DMS 273 treated with DMSO at 0.1 percent for 48 hours (cell line): ENCODE measurements at places on chromosomes 16 and 17.

DNA sequence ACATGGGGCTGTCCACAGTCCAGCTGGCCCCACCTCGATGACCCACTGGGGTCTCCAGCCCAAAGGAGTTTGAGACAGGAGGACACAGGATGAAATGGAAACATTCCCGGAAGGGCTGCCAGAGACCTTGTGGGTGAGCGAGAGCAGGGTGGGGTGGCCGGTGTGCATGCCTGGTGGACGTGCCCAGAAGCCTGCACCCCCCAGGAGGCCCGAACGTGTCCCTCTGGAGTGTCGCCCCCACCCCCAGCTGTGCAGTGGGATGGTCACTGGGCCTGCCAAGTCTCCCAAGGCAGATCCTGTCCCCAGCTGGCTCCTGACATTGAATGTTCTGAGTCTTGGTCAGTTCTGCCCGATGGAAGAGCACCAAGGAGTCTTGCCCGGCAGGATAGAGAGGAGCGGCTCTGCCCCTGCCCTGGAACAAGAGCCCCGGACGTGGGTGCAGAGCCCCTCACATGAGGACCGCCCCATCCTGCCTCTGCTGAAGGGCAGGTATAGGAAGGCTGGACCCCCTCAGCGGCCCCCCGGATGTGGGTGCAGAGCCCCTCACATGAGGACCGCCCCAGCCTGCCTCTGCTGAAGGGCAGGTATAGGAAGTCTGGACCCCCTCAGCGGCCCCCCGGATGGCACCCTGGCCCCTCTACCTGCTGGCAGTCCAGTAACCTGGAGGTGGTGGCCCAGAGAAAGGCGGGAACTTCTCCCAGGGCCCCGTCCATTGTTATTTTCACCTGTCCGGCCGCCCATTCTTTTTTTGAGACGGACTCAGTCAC, 3.1 kb upstream of the CAPN15 start:
- no peak for DNase-seq

DNA sequence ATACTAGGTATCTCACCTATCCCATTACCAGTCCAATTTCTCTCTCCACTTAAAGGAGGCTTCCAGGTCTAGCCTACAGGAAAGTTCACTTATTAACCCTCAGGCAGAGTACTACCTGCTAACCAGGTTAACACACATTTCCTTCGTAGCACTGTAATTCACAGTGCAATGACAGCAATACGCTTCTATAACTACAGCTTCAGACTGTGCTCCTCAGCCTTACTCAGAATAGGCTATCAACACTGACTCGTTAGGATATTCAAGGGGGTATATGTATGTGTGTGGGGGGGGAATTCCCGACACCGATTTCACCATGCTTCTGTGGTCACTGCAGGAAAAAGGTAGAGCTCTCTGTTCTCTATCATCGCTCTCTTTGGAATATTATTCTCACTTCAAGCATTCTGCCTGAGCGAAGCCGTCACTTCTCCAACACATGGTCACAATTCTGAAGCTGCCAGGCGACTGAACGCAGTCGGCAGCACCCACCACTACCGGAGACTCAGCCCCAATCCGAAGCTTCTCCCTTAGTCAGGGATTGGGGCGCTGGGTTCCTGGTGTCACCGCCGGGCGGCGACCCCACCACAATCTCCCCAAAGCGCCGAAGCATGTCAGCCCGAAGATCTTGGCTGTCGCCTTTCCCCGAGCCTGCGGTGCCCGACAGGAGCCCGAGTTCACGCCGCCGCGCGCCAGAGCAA, 618 bp downstream of the GGA3 start:
- DNase-seq, result no peak

DNA sequence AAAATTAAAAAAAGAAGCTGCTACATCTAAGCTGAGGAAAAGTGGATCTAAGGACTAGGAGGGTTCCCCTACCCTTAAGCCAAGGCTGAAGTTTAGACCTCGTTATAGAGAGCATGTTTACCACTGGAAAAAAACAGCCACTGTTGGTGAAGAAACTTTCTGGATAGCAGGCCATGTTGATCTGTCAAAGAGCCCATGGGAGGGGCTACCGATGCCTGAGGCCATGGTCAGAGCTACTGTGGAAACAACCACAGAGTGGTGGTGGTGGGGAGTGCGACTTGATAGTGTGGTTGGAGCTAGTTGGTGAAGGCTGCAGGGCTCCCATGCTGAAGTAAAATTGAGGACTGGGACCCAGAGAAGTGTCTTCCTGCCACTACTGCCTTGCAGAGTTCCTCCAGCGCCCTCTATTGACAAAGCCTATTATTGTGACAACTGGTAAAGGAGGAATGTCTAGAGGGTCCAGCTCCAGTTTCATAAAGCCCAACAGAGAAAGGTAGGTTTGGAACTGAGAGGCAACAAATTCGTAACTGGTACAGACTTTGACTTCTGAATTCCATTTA, 12.7 kb upstream of the FAM20A start:
- DNase-seq, result peak; percentile 65

DNA sequence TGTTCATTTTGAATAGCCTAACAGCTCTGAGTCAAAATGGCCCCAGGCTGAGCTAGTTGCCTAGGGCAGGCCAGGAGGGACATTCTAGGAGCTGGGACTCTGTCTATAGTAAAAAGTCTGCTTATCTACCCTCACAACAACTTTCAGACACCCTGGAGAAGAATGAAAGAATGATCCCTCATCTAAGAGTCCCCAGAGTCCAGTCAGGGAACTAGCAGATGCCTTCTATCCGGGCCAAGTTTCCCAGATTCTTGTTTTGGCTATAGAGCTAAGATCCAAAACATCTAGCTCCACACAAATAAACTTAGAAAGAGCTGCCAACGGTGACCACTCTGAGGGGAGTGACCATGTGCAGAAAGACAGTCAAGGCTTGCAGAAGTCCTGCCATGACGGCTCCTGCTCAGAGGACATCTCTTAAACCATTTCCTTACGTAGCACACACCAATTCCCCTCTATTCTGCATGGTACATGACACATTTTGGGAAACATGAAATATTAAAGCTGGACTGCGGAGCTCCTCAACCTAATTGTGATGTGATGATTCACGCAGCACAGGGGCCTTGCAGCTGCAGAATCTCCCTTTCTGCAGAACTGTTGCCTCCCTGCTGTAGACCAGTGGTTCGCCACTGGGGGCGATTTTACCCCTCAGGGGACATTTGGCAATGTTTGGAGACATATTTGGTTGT, 24.2 kb downstream of the FAM20A start:
- DNase-seq, result no peak

DNA sequence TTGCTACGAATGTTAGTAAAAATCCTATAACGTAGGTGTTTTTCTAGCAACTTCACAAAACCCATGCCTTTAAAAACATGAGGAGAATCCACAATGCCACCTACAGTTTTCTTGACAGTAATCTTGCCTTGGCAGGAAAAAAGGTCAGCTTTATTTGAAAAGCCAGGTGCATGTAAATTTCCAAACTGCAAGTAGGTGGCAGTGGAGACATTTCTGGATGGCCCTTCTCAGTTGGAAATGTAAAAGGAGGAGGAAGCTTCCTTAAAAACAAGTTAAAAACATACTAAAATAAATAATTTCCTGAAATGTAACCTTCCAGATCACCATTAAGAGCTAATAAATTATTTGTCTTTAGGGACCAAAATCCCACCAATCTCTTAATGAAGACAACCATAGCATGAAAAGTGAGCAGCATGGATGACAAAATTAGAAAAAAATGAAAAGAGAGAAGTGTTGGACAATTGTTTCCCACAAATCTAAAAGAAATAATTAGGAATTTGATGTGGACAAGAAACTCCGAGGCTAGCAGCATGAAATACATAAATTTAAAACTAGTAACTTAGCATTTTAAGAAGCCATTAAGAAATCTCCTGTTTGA, 152.2 kb downstream of the SNX11 start:
- DNase-seq, result no peak

GRCh38 chr17:42817866-42818265, 6.2 kb downstream of the BECN1 start:
- no peak for DNase-seq

GRCh38 chr16:10881479-10882030, 4.6 kb downstream of the CIITA start:
- DNase-seq, result no peak

- DNase-seq, result no peak
These were observed 923.8 kb upstream of the EEF2KMT start for GRCh38 chr16:6021276-6021943.

DNA sequence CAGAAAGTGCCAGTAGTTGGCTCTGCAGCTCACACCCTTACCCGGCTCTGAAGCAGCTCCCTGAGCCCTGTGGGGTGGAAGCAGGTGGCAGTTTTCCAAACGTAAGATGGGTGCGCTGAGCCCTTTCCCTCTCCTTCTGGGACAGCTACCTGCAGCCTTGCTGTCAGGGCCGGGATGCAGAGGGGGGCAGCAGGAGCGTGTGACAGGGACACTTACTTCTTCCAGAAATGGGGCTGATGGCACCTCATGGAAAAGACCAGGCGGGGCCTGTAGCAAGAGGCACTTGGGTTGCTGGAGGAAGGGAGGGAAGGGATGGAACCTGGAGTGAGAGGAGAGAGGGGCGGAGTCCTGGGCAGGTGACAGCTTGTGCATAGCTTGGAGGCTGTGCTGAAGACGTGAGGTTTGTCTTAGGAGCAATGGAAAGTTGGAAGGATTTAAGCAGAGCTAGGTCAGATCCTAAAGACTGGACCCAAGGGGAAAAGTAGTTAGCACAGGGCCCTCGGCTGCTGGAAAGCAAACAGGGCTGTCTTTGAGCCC, 216.8 kb upstream of the RPL38 start:
- no peak for DNase-seq

DNA sequence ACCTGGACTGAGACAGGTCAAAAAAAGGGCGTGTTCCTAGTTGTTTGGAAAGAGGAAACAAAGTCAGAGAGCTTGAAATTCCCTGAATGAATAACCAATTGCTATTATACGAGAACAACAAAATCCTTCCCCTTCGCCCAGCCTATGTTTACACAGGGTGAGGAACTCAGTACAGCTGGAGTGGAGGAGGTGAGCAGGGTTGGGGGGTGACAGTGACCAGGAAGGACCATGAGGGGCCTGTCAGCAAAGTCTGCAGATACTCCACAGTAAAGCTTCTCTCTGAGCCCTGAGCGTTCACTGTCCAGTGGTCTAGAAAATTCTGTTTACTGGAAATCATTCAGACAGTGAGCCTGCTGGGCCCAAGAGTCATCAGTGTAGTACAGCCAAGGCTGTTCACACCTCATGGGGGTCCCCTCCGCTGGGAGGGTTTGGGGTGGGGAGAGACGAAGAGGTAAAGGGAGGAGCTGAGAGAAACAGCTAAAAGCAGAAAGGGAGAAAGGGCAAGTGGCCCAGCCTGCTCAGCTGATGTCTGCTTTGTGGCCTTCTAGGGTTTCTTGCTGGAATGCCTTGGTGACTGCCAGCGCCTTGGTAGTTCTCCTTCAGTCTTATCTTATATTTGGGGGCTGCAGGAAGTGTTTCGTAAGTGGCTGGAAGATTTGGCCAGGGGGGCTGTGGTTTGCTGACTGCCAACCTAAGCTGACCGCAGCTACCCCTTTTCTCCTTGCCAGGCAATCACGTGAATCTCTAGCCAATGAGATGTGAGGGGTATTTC, 5.7 kb downstream of the DUSP3 start:
- no peak for DNase-seq

DNA sequence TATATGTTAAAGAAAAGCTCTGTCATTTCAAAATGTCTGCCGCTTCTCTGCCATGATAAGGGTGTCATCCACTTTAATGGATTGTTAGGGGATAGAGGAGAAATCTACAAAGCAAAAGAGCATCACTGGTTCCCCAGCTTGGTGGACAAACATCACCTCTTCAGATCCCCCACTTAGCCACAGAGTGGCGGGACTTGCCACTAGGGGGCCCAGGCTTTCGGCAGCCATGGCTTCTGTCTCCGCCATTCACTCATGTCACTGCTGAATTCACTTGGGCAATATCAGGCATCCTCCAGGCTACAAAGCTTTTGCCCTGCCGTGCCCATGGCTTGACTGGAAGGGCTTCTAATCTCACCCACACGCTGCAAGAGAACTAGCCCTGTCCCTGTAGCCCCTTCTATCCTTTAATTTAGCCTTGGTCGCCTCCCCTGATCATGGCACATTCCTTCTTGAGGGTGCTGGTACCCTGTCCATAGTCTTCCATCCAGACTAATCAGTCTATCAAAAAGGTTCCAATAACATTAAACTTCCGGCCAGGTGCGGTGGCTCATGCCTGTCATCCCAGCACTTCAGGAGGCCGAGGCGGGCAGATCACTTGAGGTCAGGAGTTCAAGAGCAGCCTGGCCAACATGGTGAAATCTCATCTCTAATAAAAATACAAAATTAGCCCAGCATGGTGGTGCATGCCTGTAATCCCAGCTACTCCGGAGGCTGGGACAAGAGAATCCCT, 34.7 kb downstream of the SBK1 start:
- DNase-seq, result peak; percentile 14

GRCh38 chr16:12674071-12674470, 129.6 kb downstream of the CPPED1 start:
- DNase-seq, result no peak

DNA sequence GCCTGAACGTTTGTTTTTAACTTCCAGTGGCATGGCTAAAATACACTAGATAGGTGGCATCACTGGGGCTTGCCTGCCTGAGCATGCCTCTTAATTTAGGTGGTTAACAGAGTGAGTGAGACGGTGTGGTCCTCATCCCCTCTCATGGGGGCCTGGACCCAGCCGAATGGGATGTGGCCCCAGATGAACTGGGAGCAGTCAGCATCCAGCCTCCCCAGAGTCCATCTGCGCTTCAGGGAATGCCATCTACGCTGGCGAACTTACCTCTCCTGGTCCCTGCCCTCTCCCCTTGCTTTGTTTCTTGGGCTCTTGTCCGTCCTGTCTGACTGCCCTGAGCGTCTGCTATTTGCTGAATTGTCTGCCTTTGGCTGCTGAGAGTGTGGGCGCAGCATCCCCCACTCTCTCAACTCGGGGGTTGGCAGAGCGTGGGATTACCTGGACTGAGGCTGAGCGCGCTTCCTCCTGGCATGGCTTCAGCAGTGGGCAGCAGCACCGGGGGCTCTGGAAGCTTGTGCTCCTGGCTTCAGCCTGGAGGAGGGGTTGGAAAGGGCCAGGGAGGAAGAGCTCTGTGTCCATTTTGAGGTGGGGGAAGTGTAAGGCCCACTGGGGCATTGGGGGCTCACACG, 2.1 kb downstream of the RAB40C start:
- DNase-seq, result no peak

DNA sequence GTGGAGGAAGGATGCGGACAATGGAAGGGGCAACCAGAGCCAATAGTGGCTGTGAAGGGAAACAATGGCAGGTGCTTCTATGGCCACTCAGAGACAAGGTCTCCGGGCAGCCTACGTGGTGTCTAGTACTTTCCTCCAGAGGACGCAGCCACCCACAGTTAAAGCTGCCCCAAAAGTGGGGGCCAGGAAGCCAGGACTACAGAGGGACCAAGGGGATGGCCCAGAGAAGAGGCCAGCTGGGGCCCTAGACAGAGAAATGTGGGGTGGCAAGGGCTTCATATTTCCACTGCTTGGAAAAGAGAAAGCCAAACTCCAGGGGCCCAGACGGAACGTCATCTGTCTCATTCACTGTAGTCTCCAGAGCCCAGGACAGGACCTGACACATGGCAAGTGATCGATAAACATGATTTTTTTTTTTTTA, 837 bp upstream of the PER1 start:
- no peak for DNase-seq

GRCh38 chr16:19228052-19228451, 57.5 kb upstream of the CLEC19A start:
- no peak for DNase-seq

GRCh38 chr17:41417576-41418015, 6.8 kb downstream of the KRT37 start:
- DNase-seq, result no peak
